Adrenal gland (tissue), 19 donors: ENCODE measurements at places on chromosomes 2 and 18. TPM values are rescaled to one million over a fixed set of nuclear protein-coding genes. Genes with fewer than 3 reads are reported as not detected.

Gene MPP4
- 0.84 TPM for polyA plus RNA-seq

Gene WNT10A
- polyA plus RNA-seq: 0.07 TPM

Gene ANKRD30BL
- polyA plus RNA-seq: not detected

Gene CFAP65
- 0.10 TPM for polyA plus RNA-seq

Gene CRYBA2
- polyA plus RNA-seq: 26.6 TPM

Gene MAB21L4
- polyA plus RNA-seq: not detected

Gene CSRNP3
- polyA plus RNA-seq: 4.6 TPM

Gene MEP1B
- not detected for polyA plus RNA-seq

Gene NPC1
- polyA plus RNA-seq: 361 TPM

Gene SLC11A1
- polyA plus RNA-seq: 89.9 TPM

Gene RANBP2
- polyA plus RNA-seq: 48.9 TPM

Gene CKAP2L
- 0.79 TPM for polyA plus RNA-seq
